Tibial nerve (tissue), 4 donors: ENCODE measurements at places on chromosomes 7 and 10.

DNA sequence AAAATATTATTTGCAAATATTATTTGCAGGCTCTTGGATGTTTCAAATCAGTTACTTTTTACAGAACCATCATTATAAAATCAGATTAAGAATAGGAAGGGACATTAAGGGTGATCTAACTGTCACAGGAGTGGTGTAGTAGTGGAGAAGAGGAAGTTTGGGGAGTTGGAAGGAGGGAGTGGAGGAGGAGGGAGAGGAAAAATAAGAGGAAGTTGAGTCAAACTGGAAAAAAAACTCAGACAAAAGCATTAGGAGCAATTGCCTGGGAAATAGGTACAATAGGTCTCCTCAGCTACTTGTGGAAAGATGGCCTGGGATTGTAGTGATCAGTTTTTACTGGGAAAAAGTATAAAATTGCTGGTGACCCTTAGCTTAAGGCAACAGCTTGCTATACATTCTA is 77.7 kb upstream of the GPR37 start:
- H3K27ac ChIP-seq, result no peak overlapping the region
- no peak for DNase-seq
- no peaks in the 10 kb centered on the region for H3K36me3 ChIP-seq
- no peaks in the 10 kb centered on the region for H3K4me1 ChIP-seq

- H3K27me3 ChIP-seq, result no peaks in the 10 kb centered on the region
- no peak overlapping the region for H3K27ac ChIP-seq
- no peak overlapping the region for H3K4me3 ChIP-seq
- DNase-seq, result no peak
Observed at GRCh38 chr7:117023325-117023854, 70.1 kb downstream of the ST7 start.

GRCh38 chr10:102744374-102745051 is 765 bp downstream of the WBP1L start:
- peaks cover 48% of the 10 kb centered on the region for H3K4me1 ChIP-seq
- H3K36me3 ChIP-seq, result no peaks in the 10 kb centered on the region
- H3K27me3 ChIP-seq, result no peaks in the 10 kb centered on the region
- H3K4me3 ChIP-seq, result peak overlapping the region; percentile 90
- peak overlapping the region; percentile 94 for H3K27ac ChIP-seq

DNA sequence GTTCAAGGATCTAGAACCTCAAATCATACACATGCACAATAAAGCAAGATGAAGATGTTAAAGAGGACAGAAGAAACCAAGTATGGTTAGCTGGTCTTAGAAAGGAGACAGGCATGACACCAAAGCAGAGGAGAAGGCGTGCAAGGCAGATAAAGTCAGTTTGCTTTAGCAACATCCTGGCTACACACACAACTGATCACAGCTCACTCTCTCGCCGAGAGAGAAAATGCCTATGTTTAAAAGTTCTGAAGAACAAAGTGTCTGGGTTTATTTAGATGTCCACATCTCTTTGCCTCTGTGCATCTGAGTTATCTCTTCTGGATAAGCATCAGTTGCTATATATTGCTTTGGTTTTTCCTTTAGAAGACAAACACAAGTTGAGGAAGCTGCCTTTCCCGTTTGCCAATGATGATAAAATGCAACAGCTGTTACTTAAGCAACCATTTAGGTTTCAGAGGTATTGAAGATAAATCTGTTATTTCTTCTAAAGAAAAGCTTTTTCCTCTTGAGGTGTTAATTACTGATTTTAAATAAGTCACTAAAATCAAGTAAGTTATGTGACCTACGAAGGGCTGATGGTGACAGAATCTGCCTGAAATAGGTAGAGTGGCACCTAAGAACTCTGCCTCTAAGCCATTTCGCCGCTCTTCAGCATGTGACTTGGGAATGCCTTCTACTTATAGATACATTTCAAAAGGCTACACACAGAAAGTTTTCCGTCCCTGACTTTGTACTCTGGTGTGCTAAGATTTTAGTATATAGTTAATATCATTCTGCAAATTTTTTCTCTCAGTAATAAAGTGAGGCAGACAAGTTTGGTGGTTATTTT is 146.2 kb upstream of the ASAH2 start:
- no peak for DNase-seq
- no peaks in the 10 kb centered on the region for H3K27me3 ChIP-seq
- no peaks in the 10 kb centered on the region for H3K36me3 ChIP-seq

- H3K36me3 ChIP-seq, result no peaks in the 10 kb centered on the region
- H3K27ac ChIP-seq, result no peak overlapping the region
- H3K4me3 ChIP-seq, result no peak overlapping the region
- DNase-seq, result no peak
- H3K27me3 ChIP-seq, result no peaks in the 10 kb centered on the region
Observed at GRCh38 chr7:2090526-2091520, 141.9 kb downstream of the MAD1L1 start.
